ENCODE measurements at places on chromosomes 11 and 22. TPM values are rescaled to one million over a fixed set of nuclear protein-coding genes. Genes with fewer than 3 reads are reported as not detected.

ZNF408 gene
- 10.7 TPM for total RNA-seq

DDX25 gene
- not detected for total RNA-seq

HEPN1 gene
- not detected for total RNA-seq

SCT gene
- not detected for total RNA-seq

GVQW3 gene
- total RNA-seq = 2.4 TPM

FCHSD2 gene
- 42.5 TPM for total RNA-seq

DNAJB7 gene
- total RNA-seq = not detected

ANO1 gene
- total RNA-seq = 75.5 TPM

ADORA2A gene
- total RNA-seq = 3.3 TPM

CCDC82 gene
- 31.8 TPM for total RNA-seq

ADM2 gene
- total RNA-seq = 4.6 TPM

CCDC179 gene
- not detected for total RNA-seq

CASP5 gene
- total RNA-seq = not detected

CNGA4 gene
- 0.26 TPM for total RNA-seq

ELFN2 gene
- total RNA-seq = 0.10 TPM

CST6 gene
- 1.1 TPM for total RNA-seq

SAA4 gene
- not detected for total RNA-seq

ME3 gene
- 40.2 TPM for total RNA-seq

PUS3 gene
- total RNA-seq = 14.8 TPM

MPPED2 gene
- 77.2 TPM for total RNA-seq

C11orf87 gene
- 5.9 TPM for total RNA-seq

TPBGL gene
- total RNA-seq = 0.26 TPM

IGSF9B gene
- 52.0 TPM for total RNA-seq

DKK3 gene
- 74.6 TPM for total RNA-seq

TRPM5 gene
- 0.60 TPM for total RNA-seq
